ENCODE measurements at places on chromosomes 4 and X.

DNA sequence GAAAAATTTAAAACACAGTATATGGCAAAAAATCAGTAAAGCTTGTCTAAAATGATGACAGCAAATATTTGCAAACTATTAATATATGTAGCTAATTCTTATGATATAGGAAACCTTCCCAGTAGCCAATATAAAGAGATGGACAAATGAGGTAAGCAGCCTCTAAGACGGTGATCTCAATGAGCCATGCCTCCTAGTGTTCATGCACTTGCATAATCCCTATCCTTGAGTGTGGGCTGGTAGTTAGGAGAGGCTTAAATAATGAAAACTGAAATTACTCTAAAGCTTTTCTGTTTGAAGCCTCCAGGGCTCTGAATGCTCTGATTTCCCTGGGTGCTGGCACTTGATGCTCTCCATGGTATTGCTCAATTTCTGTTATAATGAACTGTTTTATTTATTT is 24.6 kb upstream of the ARMCX4 start:
- no peak for DNase-seq

DNA sequence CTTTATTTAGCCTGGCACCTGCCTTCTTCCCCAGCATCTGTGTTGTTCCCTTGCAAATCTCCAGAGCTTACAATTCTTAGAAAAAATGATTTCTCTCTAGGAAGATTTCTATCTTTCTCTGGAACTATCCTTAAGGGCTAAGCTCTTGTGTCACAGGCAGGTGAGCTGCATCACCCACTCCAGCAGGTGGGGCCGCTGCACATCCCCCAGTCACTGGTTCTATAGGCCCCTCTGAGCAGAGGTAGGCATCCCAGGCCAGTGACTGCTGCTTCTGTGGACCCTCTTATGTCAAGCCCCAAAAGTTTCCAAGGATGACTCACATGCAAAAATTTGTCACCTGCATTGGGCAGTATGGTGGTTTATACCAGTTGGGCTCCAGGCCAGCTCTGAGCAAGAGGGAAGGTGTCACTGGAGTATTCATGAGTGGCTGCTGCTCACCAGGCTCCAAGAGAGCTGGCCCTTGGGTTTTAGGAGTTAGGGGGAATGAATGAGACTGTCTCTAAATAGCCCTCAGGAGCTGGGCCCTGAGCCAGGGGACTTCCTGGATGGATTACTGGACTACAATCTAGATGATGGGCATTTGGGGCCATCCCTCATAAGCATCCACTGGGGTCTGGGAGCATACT is 208.1 kb upstream of the EOLA2 start:
- no peak for DNase-seq

- no peak for DNase-seq
Observed at GRCh38 chrX:5458300-5458842, 770.3 kb downstream of the NLGN4X start.

GRCh38 chr4:2570551-2571222 is 34.2 kb downstream of the FAM193A start:
- peak; percentile 26 for DNase-seq

GRCh38 chr4:139331185-139331584 is 28.9 kb upstream of the NDUFC1 start:
- DNase-seq, result no peak

DNA sequence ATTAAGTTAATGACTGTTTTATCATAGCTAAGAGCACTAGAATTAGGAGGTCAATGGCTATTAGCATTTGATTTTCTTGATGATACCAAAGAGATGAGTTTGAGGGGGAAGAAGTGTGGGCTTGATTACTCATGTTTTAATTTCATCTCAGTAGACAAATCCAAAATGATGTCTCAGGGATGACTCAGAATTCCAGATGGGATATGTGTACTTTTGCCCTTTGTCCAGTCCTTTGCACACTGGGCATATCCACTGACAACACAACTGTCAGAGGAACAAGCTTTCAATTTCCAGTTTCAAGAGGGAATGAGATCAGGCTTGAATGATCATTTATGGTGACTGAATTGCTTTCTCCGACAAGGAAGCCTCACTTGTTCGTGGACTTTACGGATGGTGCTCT is 325.3 kb upstream of the FTHL17 start:
- no peak for DNase-seq

DNA sequence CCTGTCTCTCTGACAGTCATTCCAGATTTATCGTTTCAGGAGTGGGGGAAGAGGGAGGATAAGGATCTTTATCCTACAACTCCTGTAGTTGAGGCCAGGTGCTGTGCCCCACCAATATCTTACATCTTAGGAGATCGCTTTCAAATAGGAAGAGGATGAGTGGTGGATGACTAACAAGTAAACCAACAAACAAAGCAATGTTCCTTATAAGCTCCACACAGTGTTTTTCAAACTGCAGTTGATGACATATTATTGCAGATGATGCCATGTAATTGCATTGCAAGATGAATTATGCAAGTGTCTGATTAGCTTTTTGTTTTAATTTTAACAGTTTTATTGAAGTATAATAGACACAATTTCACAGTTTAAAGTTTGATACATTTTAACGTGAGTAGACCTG is 35.8 kb upstream of the TMEM164 start:
- no peak for DNase-seq

DNA sequence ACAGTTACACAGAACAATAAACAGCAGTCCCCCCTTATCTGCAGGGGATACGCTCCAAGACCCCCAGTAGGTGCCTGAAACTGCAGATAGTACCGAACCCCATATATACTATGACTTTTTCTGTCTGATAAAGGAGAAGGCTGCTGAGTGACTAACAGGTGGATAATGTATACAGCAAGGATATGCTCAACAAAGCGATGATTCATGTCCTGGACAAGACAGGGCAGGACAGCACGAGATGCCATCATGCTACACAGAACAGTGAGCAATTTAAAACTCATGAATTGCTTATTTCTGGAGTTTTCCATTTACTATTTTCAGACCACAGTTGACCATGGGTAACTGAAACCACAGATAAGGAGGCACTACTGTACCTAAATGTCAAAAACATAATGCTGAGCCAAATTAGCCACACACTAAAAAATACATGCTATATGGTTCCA is 76.1 kb downstream of the MANBA start:
- DNase-seq, result no peak

GRCh38 chrX:20057479-20057878 is 59.2 kb downstream of the MAP7D2 start:
- DNase-seq, result no peak

GRCh38 chr4:145388043-145388442 is 93.6 kb upstream of the SMAD1 start:
- DNase-seq, result no peak

DNA sequence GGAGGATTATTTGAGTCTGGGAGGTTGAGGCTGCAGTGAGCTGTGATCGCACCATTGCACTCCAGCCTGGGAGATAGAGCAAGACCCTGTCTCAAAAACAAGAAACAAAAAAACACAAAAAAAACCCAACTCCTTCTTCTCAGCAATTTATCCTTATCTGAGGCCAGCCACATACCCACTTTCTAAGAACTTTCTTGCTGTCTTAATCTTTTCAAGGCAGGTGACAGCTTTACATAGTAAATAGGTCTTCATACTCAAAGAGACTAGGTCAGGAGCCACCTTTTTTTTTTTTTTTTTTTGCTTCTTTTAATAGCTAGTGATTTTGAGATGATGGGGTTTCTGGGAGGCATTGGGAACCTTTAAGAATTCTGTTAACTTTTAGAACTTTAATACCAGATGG is 26.1 kb upstream of the ZCCHC13 start:
- no peak for DNase-seq

DNA sequence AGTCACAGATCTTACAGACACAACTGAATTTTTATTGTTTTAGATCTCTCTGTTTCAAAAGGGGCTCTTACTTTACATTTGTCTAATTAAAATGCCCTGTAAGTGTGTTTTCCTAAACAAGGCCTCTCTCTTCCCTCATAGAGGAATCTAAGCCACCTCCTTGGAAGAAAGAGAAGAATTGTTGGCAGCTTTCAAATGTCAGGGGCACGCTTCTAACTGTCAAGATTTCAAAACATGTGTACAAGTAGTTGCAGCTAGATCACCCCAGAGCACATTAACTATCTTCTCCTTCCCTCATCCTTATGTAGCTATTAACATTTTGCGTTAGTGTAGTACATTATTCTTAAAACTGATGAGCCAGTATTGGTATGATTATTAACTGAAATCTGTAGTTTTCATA is 266.5 kb upstream of the BOD1L1 start:
- DNase-seq, result no peak

DNA sequence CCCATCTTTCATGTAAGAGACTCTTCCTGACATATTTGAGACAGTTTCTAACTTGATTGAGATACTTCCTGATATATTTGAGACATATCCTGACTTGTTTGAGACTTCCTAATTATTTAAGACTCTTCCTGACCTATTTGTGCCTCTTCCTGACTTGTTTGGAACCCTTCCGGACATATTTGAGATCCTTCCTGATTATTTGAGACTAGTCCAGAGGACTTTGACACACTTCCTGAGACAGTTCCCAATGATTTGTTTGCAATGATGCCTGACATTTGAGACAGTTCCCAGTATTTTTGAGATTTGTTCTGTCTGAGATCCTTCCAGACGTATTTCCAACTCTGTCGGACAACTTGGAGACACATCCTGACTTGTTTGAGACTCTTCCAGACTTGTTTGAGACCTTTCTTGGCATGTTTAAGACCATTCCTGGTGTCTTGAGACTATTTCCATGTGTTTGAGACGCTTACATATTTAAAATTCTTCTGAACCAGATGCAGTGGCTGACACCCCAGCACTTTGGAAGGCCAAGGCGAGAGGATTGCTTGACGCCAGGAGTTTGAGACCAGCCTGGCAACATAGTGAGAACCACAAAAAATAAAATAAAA is 118.9 kb upstream of the USP9X start:
- DNase-seq, result no peak

- DNase-seq, result no peak
Observed at GRCh38 chr4:145565328-145565727, 53.9 kb upstream of the MMAA start.

DNA sequence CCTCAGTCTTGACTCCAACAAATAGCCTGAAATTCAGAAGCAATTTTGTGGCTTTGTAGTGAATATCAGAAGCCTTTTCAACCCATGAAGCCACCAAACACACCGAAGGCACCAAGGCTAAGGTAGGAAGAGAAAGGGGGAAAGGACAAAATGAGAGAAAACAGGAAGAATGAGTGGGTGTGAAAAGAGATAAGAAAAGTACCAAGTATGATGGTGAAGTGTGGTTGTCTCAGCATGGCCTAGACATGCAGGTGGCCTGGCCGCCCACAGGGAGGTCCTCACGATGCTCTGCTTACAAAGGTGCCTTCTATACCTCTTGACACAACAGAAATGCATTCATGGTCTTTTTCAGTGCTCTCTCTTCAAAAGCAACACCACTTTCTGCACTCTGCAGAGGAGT is 34.9 kb downstream of the ACSL1 start:
- no peak for DNase-seq

DNA sequence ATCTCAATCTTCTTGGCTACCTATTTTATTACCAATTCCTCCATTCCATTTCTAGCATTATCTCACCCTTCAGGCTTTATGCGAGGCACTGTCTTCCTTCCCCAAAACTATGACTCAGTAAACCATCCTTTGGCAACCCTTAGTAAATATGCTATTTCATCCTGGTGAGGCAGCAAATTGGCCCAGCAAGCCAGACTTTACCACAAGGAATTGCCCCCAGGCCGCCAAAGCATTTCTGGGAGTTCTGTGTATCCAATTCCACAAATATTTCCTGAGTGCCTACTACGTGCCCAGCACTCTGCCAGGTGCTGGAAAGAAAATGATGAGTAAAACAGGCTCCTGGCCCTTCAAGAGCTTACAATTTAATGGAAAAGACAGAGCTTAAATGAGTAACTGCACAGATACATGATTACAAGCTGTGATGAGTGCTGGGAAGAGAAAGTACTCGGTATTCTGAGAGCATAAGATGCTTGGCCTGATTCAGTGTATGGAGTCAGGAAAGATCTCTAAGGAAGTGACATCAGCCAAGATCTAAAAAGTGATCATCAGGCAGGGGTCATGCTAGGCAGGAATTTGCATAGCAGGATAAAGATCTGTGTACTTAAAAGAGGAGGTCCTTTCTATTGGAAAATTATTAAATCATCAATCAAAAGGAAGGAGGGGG is 193.8 kb downstream of the ADAMTS3 start:
- DNase-seq, result no peak

DNA sequence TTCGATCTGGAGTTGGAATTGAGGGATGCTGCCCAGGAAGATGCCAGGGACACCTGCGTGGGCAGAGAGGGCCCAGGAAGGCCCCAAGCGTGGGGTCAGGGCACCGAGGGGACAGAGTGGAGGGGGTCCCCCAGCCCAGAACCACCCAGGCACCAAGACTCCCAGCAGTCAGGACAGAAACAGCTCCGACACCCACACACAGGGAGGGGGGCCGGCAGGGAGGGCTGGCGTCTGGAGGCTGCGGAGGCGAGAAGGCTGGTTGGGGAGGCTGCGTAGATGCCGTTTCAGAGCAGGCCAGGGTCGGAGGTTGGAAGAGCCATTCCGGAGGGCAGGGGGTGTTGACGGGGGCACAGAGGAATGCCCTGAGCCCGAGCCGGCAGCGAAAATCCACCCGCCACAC is 23.6 kb downstream of the ATP5ME start:
- no peak for DNase-seq

GRCh38 chrX:29315931-29316330 is 728.7 kb downstream of the IL1RAPL1 start:
- DNase-seq, result no peak

GRCh38 chrX:81377329-81377728 is 175.4 kb downstream of the SH3BGRL start:
- no peak for DNase-seq

DNA sequence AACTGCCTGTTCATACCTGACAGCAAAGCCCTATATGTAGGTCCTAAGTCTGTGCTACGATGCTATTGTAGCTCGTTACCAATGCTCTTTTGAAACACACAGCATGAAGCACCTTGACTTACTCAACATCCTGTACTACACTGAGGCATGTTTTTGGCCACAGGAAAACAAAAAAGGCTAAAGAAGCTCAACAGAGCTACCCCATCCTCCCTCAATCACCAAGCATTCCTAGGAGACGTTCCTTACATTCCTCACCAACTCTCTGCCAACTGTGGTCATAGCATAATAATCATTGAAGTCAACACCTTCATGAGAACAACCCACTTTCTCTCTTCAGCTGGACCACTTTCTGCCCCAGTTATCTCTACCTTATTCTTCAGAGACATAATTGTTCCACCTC is 73.7 kb upstream of the SLC25A43 start:
- no peak for DNase-seq

DNA sequence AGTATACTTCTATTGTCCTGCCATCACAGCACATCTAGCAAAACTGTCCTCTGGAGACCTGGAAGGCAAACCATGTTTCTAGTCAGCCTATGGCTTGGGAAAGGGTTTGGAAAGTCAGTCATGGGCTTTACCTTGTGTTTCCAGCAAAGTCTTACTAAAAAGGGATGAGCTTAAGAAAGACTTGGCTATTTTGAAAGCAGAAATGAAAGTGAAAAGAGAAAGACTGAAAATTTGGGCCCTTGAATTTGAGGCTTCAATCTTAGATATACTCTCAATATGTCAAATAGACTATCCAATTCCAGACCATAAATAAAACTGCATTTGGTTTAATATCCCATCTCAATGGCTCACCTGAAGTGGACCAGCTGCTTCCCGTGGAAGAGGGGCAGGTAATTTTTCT is 127.9 kb downstream of the ZNF330 start:
- DNase-seq, result no peak

- no peak for DNase-seq
Observed at GRCh38 chr4:46931981-46932380, 22.9 kb upstream of the COX7B2 start.

GRCh38 chr4:147361726-147362125 is 119.2 kb upstream of the EDNRA start:
- DNase-seq, result no peak
